ENCODE measurements at places on chromosomes 16 and 17.

DNA sequence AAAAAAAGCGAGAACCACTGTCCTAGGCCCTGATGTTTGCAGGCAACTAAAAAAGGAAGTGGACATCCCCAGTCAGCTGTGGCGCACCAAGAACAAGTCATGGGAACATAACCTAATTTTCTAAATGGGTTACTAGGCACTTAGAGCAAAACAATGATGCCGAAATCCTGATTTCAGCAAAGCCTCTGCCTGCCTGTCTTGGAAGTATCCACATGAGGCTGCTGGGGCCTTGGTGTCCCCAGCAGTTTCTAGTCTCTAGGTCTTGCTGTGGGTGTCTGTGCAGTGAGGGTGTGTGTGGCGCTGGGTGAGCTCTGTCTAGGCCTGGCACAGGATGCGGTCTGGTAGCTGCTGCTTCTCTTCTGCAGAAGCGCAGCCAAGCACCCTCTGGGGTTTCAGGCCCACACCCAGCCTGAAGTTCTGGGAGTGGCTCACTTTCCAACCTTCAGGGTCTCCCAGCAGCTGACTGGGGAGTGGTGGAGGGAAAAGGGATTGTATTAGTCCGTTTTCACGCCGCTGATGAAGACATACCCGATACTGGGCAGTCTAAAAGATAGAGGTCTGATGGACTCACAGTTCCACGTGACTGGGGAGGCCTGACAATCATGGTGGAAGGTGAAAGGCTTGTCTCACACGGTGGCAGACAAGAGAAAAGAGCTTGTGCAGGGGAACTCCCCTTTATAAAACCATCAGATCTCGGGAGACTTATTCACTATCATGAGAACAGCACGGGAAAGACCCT lies 21.1 kb downstream of the STH start:
- DNase-seq: no peak

DNA sequence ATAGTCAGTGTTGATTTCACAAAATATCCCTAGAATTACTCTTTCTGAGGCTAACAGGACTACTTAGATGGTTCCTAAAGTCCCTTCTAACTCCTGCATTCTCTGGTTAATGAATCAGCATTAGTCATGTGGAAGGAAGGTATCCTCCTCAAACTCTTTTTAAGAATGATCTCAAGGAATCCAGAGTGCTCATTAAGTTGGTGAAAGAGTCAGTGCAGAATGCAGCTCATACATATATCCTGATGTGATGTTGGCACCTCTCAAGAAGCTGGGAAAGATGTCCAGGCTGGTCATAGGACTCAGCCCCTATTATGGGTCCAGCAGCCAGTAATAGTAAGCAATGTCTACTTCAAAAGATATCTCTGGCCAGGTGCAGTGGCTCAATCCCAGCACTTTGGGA lies 65.5 kb downstream of the PIGL start:
- no peak for DNase-seq

- DNase-seq: no peak
Measured at GRCh38 chr17:49450735-49451134, 36.1 kb upstream of the PHB1 start.

DNA sequence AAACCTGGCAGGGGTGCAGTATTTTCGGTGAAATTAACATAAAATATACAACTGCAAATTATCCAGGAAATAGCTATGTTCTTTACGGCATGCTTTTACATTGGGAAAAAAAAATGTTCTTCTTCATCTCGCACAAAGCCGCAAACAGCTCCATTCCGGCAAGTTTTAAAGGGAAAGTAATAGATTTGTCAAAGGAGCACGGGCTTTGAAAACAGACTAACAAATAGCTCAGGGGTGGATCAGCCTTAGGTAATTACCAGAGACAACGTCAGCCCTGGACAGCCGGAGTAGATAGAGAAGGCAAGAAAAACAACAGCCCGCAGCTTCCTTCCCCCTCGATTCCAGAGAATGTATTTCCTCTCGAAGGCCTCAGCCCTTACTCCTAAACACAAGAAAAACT lies 222.5 kb downstream of the C16orf78 start:
- no peak for DNase-seq

- DNase-seq: no peak
Measured at GRCh38 chr17:13931111-13931526, 138.2 kb upstream of the COX10 start.
